Activated naive CD4-positive, alpha-beta T cell treated with anti-CD3 and anti-CD28 coated beads, Interleukin-2, amount 50 U/mL, for 72 hours (primary cell): ENCODE measurements at places on chromosomes 5 and 9. TPM values are rescaled to one million over a fixed set of nuclear protein-coding genes. Genes with fewer than 3 reads are reported as not detected.

Gene ADAMTS13
- total RNA-seq: 2.6 TPM

Gene NR2F1-AS1
- not detected for total RNA-seq

Gene UIMC1
- total RNA-seq: 41.4 TPM

Gene ALDH7A1
- total RNA-seq: 12.4 TPM

Gene PRR16
- total RNA-seq: not detected

Gene CRB2
- 0.14 TPM for total RNA-seq

Gene CFAP90
- total RNA-seq: not detected

Gene RIOK2
- 32.2 TPM for total RNA-seq

Gene PRDM9
- not detected for total RNA-seq

Gene MYMK
- total RNA-seq: not detected

Gene APBA1
- not detected for total RNA-seq

Gene F2R
- 5.8 TPM for total RNA-seq
